Activated T-cell treated with anti-CD3 and anti-CD28 coated beads, Interleukin-2, amount 50 U/mL, for 1 hour (primary cell): ENCODE measurements at places on chromosomes 7 and 10.
A peak's percentile ranks its signal among the peaks of the same experiment; 100 is the strongest.

- DNase-seq, result no peak
Measured at GRCh38 chr7:126485791-126486190, 767.0 kb downstream of the GRM8 start.

GRCh38 chr10:121994429-121994941 is 5.5 kb downstream of the TACC2 start:
- no peak for DNase-seq

GRCh38 chr10:132861884-132862461 is 76.0 kb upstream of the NKX6-2 start:
- peak; percentile 13 for DNase-seq

DNA sequence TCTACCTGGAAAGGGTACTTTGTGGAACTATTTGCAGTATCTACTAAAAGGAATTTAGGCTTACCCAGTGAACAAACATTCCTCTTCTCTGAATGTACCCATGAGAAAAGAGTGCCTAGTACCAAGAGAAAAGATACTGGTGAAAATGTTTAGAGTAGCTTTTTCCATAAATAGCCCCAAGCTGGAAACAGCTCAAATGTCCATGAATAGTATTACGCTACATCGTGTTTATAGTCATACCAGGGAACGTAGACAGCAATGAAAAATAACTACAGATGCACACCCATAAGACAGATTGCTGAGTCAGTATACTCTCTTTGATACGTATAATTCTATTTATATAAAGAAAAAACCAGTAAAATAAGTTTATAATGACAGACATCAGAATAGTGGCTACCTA is 285.9 kb downstream of the KLF6 start:
- no peak for DNase-seq

DNA sequence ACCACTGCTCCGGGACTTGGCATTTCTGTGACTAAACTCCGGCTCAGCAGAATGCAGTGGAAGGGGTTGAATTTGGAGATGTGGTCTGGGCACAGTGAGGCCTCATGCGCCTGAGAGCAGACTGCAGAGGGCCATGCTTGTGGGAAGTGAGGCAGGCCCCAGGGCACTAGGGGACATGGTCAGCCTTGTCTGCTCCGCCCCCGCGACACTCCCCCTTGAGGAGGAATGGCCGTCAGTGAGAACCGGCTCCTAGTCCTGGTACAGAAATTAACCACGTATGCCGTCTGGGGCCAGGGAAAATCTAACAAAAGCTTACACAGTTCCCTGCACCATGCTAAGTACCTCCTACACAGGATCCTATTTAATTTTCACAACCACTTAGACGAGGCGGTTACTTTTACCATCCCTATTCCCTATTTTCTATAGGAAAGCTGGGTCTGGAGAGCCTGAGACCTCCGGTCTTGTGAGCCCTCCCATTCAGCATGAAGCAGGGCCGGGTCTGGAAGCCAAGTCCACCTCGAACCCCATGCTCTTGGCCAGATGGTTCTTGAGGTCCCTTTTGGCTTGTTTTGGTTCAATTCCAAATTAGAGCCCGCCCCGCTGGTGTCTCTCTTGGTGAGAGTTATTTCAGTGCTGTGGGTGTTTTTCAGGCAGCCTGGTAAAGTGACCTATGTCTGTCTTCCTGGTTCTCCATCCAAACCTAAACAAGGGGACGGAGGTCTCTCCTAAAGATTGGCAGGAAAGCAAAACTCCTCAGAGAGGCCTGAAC is 87.7 kb upstream of the PITRM1 start:
- DNase-seq, result no peak
